ENCODE measurements at places on chromosomes 2 and 18. TPM values are rescaled to one million over a fixed set of nuclear protein-coding genes. Genes with fewer than 3 reads are reported as not detected.

- DNase-seq, result no peak
These were observed 14.6 kb downstream of the CEP68 start for GRCh38 chr2:65070856-65071255.

- no peak for DNase-seq
These were observed 516.6 kb upstream of the ZEB2 start for GRCh38 chr2:145036421-145037011.

LONRF2 gene
- total RNA-seq, result 4.2 TPM

GRCh38 chr2:8546612-8547283 lies 135.1 kb upstream of the ID2 start:
- peak; percentile 82 for DNase-seq

GRCh38 chr18:37276111-37276890 lies 289.3 kb downstream of the CELF4 start:
- DNase-seq, result no peak

DNA sequence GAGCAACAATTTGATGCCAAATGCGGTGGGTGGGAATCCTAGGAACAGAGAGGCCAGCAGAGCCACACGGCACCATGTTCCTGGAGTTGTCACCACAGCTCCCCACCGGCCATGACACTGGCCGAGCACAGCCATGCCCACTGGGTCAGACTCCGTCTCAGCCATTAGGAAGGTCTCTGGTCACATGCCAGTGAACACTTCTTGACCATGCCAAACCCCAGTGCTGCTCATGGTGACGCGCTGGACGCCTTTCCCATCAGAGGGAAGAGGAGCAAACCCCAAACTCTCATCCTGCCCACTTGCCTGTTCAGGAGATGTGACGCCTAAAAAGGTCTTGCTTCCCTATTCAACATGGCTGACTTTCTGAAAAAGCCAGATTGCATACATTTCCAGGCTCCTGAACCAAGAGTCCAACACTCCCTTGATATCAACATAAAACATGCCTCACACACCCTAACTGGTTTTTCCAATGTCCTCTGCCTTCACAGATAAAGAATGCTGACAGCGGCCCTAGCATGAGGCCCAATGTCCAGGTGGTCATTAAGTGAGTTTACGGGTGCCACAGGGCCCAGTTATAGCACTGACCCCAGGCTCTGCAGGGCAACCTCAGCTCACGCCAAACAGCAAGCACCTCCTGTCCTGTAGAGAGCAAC lies 31.9 kb downstream of the TFCP2L1 start:
- DNase-seq, result no peak

Measured in upper lobe of right lung (tissue), 1 donor.